Fibroblast of upper back skin (primary cell): ENCODE measurements at places on chromosomes 16 and 17.

GRCh38 chr16:67372664-67373063, 20.6 kb downstream of the TPPP3 start:
- peak; percentile 24 for DNase-seq

GRCh38 chr16:78376452-78376851, 277.0 kb downstream of the WWOX start:
- DNase-seq: no peak

DNA sequence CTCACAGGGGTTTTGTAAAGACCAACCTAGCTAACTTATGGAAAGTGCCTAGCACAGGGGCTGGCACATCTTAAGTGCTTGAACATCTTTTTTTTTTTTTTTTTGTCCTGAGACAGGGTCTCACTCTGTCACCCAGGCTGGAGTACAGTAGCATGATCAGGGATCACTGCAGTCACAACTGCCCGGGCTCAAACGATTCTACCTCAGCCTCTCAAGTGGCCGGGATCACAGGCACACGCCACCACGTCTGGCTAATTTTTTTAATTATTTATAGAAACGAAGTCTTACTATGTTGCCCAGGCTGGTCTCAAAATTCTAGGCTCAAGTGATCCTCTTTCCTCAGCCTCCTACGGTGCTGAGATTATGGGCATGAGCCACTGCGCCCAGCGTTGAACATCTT, 1.3 kb downstream of the LYRM9 start:
- no peak for DNase-seq

- DNase-seq: no peak
Observed at GRCh38 chr17:57468932-57469775, 212.8 kb downstream of the MSI2 start.

DNA sequence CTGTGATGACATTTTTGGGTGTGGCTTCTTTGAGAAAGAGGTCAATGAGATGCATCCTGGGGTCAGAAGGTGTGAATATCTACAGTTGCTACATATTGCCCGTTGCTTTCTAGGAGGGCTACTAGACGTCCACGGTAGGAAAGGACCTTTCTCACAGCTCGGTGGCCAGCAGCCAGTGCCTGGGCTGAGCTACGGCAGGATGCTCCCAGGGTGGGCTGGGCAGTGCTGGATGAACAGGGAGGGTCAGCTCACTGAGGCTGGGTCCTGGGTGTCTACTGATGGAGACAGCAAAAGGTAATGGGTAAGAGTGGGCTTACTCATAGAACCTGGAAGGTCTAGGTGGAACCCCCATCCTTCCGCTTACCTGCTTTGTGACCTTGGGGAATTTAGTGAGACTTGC, 188.3 kb upstream of the WSCD1 start:
- no peak for DNase-seq

DNA sequence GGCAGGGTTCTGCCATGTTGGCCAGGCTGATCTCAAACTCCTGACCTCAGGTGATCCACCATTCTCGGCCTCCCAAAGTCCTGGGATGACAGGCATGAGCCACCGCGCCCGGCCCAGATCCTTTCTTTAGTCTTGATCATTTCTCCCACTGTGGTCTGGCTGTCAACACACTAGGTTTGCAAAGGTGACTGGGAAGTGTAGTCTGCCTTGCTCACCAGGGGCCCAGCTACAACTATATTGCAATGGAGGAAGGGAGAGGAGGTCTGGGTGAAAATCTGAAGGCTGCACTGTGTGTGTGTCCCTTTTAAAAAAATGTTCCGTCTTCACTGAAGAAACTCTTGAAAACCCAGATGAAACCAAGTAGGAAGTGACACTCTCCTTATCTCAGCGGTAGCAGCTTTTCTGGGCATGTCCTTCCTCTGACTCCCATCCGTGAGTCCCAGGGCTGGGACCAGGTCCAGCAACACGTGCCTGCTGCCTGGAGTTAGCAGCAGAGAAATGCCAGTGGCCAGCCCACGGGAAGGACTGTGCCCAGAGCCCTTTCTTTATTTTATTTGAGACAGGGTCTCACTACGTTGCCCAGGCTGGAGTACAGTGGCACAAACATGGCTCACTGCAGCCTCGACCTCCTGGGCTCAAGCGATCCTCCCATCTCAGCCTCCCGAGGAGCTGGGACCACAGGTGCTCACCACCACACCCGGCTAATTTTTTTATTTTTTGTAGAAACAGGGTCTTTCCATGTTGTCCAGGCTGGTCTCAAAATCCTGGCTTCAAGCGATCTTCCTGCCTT, 17.8 kb upstream of the KIF19 start:
- no peak for DNase-seq

DNA sequence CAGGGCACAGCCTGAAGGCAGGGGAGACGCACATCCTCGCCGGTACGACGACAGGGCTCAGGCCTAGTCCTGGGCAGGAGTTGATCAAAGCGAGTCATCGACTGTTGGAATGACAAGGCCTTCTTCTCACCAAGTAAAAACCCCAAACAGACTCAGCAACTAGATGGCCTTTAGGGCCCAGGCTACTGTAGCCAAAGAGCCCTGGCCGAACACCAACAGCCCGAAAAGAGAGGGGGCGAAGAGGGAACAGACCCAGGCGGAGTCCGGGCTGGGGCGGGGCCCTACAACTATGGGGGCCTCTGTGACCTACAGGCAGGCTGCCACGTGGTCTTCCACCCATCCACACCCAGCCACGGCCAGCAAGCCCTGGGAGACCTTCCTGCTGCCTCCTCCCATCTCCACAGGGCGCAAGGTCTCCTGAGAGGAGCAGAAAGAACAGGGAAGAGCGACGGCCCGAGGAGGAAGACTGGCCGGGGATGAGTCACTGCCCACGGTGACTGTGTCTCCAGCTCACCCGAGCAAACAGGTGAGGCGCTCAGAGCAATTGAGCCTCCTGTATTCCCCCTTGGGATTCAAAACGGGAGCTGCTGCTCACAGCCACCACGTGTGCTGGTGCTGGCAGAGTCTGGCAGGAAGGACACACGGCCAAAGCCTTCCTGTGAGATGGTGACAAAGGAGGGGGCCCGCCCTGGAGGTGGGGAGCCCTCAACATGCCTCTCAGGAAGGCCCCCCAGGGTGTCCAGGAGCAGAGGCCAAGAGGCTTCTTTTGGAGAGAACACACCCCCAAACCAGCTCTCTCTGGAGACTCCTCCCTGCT, 17.7 kb downstream of the SLC16A3 start:
- no peak for DNase-seq

DNA sequence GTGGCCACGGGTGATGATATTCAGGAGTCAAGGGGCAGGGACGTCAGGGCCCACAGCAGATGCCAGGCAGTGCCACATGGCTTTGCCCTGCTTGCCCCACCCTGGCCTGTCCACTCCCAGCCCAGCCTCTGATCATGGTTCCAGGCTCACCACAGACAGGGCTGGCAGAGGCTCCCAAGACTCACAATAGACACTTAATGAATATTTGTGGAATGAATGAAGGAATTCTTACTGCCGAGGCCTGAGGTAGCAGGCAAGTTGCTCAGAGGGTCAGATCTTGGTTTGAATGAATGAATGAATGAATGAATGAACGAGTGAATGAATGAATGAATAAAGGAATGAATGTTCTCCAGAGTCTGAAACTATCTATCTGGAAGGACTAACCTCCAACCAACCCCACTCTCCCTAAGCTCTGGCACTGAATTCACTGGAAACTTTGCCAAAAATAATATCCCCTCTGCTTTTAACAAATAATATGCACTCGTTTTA, 60.9 kb downstream of the RAI1 start:
- no peak for DNase-seq

DNA sequence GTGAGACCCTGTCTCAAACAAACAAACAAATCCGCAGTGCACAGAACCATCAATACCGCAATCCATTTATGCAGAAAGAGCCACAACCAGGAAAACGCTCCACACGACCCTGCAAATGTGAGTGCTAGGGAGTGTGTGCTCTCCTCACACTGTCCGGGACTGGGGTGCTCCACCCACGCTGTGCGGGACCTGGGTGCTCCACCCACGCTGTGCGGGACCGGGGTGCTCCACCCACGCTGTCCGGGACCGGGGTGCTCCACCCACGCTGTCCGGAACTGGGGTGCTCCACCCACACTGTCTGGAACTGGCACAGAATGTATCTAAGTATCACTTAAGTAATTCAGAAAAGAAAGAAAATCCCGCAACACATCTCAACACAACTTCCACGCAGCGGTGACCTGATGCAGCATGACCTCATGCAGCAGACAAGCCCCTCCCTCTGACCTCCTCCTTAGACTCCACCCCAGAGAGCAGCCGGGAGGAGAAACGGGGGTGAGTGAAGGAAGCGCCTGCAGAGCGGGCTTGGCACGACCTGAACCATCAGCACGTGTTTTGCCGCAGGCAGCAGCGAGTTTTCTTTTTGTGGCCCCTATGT, 38.5 kb downstream of the ZNF276 start:
- no peak for DNase-seq

GRCh38 chr17:82114872-82115271, 16.8 kb upstream of the FASN start:
- DNase-seq: no peak

- no peak for DNase-seq
Observed at GRCh38 chr17:65530523-65531255, 30.8 kb downstream of the AXIN2 start.

DNA sequence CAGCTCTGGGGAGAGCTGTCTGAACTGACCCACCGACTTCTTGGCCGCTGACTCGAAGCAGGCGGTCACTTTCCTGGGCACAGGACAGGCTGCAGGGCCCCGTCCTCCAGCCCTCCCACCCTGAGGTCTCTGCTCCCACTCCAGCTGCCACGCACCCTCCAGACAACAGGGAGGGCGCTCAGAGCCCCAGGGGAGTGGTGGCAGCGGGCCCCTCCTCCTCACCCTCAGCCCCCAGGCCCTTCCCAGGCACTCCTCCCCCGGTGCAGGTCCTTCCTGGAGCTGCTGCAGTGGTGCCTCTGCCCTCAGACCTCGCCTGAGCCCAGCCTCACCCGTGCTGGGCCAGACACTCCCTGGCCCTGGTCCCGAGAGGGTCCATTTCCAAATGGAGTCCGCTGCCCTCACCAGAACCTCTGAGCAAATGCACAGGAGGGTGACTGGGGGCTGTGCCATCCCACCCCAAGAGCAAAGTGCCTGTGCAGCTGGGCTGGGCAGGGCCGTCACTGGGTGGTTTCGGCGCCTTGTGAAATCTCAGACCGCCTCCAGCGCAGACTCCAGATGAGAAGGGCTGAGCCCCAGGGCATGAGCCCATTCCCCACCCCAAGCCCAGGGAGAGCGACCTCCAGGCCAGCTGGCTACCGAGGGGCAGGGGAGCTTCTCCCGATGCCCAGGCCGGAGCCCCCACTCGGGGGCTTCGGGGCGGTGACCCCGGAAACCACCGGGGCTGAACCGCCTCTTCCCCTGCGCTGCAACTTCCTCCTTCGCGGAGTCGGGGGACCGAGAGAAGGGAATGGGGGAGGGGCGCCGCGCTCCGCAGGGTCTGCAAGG, 717 bp downstream of the CYBA start:
- peak; percentile 20 for DNase-seq

DNA sequence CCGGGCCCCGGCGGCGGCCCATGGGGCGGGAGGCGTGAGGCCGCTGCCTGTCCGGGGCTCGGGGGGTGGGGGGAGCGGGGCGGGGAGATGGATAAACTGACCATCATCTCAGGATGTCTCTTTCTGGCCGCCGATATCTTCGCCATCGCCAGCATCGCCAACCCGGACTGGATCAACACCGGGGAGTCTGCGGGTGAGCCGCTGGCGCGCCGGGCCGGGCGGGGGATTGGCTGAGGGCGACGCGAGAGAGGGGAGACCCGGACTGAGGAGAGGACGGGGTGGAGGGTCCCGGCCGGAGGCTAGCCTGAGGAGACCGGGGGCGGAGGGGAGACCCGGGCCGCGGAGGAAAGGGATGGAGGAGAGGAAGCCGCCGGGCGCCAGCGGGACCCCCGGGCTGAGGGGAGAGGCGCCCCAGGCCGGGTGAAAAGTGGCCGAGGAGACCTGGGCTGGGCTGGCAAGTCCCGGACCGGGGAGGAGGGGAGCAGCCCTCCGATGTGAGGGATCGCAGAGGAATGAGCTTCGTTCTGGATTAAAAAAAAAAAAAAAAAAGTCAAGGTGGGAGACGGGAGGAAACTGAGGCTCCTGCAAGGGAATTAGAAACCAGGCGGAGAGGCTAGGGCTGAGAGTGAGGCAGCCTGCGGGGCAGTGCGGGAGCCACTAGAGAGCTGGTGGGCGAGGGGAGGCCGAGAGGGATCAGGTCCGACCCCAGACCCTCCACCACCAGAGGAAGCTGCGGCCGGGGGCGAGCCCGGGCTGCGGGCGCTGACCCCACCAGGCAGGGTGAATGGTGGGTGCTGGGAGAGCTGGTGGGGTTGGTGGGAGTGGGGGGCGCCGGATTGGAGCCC, 526 bp downstream of the MOSMO start:
- DNase-seq: no peak

- peak; percentile 85 for DNase-seq
Observed at GRCh38 chr16:80899809-80900592, 95.6 kb upstream of the CDYL2 start.

DNA sequence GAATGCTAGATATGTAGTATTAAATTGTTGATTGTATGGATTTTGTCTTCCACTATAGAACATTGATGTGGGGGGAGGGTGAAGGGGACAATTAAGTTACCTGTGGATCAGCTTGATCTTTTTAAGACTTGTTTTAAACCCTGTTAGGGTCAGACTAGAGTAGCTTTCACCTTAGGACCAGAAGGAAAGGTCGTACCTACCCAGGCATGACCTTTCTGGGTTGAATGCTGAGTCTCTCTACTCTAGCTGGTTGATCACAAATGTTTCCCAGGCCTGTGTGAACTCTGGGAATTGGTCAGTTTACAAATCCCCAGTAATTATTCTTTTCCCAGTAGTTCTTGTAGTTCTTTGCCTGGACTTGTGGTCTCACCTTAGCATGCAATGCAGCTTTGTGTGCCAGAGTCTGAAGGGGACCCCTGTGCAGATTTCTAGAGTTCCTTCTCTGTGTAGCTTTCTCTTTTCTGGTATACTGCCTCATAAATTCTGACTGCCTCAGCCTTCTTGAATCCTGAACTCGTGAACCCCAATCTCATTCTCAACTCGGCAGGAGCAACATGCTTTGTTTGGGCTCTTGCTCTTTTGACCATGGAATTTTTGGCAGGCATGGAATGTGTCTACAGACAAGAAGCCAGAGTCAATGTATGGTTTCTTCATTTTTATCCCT, 54.1 kb downstream of the VMP1 start:
- peak; percentile 99 for DNase-seq

DNA sequence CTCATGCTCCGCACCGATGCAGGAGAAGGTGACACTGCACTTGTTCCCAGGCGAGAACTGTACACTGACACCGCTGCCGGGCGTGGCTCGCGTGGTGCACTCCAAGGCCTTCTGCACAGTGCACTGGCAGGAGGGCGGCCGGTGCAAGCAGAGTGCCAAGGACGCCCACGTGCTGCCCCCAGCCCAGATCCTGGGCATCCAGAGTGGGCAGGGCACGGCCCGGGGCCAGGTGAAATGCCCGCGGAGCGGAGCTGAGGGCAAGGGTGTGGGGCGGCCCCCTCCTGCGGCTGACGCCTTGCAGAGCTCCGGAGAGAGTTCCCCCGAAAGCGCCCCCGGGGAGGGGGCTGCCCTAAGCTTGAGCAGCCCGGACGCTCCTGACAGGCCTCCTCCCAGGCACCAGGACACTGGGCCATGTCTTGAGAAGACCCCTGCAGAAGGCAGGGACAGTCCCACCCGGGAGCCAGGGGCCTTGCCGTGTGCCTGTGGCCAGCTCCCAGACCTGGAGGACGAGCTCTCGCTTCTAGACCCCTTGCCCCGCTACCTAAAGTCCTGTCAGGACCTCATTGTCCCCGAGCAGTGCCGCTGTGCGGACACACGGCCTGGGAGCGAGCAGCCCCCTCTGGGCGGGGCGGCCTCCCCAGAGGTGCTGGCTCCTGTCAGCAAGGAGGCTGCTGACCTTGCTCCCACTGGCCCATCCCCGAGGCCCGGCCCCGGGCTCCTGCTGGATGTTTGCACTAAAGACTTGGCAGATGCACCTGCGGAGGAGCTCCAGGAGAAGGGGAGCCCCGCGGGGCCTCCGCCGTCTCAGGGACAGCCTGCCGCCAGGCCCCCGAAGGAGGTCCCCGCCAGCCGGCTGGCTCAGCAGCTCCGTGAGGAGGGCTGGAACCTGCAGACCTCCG, 21.9 kb upstream of the JPT2 start:
- no peak for DNase-seq
